ENCODE measurements at places on chromosomes 1 and 21.

- no peak for DNase-seq
These were observed 181.4 kb upstream of the DPT start for GRCh38 chr1:168910403-168910802.

GRCh38 chr1:236020359-236021219 is 44.3 kb downstream of the NID1 start:
- peak; percentile 46 for DNase-seq

- no peak for DNase-seq
These were observed 3.3 kb downstream of the MAPKAPK2 start for GRCh38 chr1:206687915-206688442.

- no peak for DNase-seq
These were observed 74.1 kb downstream of the VCAM1 start for GRCh38 chr1:100793659-100794058.

GRCh38 chr1:53622531-53622930 is 116.4 kb downstream of the GLIS1 start:
- DNase-seq = no peak

DNA sequence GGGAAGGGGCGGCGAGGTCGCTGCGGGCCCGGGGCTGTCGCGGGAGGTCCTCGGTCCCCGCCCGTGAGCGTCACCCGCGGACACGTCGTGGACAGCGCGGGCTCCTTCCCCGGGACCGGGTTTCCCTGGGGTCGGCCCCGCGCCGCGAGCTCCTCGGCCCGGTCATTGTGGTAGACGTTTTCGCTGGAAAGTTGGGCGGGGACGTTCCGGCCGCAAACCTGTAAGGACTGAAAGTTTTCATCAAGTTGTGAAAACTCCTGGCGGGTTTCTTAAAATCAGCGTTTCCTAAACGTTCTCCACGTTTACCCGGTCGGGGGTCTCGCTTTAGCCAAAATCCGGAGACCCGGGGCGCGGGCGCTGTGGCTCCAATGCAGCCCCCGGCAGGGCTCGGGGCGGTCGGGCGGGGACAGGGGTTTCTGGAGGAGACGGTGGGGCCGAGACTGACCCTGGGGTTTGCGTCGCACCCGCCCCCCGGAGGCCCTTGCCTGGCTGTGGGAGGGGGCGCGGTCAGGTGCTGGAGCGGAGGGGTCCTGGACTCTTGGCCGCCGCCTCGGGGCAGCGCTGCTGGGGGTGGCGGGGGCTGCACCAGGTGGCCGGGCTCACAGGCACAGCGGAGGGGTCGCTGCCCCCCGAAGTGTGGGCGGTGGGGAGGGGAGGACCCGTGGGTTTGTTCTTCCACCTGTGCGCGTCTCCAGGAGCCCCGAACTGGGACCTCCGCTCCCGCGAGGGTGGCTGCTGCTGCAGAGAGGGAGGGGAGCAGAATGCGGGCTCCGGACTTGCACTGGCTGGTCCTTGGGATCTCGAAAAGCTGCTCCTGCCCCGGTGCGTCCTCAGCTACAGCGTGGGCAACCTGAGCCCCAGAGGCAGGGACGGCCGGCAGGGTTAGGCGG is 827 bp downstream of the PRKCZ start:
- no peak for DNase-seq

GRCh38 chr21:34510148-34511142 is 1.6 kb downstream of the KCNE1 start:
- DNase-seq = peak; percentile 70

- DNase-seq = peak; percentile 80
These were observed 73.9 kb downstream of the CACHD1 start for GRCh38 chr1:64543831-64544230.

DNA sequence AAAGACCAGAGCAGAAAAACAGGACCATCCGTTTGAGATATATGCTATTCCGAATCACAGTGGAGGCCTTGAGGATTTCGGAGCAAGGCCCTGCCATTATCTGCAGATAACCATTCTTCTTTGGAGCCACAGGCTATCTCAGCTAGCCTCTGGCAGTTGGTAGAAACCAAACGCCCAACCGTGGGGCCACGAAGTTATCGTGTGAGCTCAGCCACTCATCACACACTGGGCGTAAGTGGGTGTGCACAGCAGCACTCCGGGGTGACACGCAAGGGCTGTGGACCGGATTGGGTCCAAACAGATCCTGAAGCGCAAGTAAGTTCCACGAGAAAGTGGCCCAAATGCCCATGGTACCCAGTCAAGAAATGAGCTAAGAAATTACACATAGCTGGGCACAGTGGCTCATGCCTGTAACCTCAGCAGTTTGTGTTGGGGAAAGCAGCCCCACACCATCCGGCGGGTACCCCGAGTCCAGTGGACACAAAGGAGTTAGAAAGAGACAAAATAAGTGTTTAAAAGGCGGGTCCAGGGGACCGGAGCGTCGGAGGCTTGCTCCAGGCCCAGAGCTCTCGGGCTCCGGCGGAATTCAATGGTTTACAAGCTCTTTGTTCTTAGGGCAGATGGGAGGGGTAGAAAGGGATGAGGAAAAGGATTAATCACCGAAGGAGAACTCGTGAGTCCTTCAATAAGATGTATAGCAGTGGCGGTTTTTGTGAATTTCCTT is 130.6 kb downstream of the LIPI start:
- no peak for DNase-seq

GRCh38 chr1:94746635-94747525 is 73.3 kb upstream of the SLC44A3 start:
- no peak for DNase-seq

DNA sequence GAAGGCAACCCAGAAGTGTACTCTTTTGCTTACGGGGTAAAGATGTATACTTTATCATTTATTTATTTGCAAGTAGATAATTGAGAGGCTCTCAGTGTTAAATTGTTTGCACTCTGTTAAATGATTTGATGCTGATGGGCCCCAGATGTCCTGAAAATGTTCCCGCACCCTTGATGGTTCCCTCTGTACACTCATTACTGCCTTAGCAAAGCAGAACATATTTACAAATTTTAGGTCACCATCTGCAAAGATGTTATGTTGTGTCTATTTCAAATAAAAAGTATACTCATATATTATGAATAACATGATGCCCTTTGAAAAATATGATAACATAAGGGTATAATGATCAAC is 240.5 kb upstream of the SNX7 start:
- DNase-seq = no peak

GRCh38 chr1:25074351-25075227 is 144.5 kb upstream of the RUNX3 start:
- no peak for DNase-seq

- no peak for DNase-seq
These were observed 99.5 kb upstream of the CSF3R start for GRCh38 chr1:36582066-36582755.

DNA sequence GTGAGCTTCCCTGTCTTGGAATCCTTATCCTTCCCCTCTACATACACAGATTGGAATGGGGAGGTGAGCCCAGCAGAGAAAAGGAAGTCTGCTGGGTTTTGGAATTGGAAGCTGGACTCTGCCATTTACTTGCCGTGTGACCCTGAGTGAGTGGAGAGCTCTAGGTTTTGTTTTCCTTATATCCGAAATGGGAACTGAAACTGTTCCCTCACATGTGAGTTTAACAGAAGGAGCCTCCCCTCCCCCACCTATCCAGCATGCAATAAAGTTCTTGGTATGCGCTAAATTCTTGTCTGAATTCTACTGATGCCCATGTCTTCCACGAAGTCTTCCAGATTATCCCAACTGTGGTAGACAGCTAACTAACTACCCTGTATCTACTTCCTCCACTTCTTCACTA is 58.7 kb downstream of the NENF start:
- no peak for DNase-seq

DNA sequence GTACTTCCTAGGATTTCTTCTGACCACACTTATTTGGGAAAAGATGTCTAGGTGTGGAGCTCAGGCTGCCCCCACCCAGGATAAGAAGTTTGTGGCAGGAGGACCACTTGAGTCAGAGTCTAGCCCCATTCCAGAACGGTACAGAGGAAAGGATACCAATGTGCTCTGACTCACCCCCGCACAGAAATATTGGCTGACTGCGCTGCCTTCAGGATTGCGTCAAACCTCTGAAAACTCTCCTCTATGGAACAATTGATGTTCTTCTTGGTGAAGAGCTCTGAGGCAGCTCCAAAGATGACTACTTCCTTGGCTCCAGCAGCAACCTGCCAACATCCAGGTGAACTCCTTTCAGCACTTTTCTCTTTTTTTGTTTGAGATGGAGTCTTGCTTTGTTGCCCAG is 11.2 kb downstream of the HMGCL start:
- no peak for DNase-seq

DNA sequence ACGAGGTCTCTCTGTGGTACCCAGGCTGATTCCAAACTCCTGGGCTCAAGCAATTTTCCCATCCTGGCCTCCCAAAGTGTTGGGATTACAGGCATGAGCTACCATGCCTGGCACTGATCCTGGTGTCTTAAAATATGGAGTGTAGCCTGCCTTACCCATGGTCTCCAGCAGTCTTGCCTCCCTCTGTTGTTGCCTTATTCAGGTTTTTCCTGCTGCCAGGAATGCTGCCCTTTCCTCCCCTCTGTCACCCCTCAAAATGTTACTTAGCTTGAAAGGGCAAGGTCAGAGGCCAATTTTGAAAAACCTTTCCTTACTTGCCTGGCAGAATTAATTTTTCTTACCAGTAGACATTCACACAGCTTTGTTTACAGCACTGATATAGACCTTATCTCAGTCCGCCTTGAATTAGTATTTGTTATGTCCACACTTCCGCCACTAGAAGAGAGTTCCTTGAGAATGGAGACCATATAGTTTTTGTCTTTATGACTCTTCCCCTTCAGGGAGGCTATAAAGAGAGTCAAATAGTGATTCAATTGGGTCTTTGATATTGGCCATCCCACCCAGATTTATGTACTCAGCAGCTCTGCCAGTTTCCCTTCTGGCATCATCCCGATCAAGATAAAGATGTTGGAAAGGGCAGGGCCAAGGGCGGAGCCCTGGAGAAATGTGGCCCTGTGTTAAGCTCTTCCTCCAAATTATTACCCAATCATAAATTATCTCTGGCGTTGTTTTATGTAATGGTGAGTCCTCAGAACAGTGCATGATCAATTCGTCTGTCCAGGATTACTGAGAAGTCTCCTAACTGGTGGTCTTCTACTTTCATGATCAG is 38.8 kb downstream of the C1orf21 start:
- no peak for DNase-seq

DNA sequence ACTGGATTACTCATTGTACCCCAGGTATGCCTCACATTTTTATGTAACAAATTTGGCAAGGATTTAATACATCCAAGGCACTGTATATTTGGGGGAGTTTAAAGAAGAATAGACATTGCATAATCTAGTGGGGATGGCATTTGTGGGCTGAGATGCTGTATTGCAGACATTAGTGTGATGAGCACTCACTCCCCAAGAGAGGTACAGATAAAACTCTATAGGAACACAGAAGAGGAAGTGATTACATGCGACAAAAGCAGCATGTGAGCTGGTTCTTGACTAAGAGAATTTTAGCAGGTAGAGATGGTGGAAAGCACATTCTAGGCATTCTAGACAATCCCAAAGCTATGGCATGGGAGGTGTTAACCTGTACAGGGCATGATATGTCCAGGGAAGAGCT is 24.2 kb upstream of the CDC14A start:
- DNase-seq = no peak

DNA sequence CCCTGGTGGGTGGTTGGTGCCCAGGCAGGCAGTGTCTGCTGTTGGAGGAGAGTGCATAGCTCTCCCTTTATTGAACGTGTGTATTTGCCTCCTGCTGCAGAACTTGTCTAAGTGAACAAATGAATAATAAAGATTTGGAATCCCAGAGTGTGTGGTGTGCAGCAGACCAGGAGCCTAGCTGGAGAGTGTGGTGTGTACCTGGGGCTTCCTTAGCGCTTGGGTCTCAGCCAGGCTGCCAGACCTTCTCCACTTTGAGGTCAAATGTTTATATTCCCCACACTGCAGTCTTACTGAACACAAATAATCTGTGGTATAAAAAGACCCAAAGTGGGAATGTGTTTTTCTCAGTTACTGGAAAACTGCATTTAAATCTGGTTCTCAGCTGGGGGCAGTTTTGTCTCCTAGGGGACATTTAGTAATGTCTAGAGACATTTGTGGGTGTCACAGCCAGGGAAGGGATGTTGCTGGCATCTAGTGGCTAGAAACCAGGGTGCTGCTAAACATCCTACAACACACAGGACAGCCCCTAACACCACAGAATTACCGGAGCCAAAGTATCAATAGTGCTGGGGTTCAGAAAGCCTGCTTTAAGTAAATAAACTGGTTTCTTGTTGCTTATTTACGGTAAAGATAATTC is 23.6 kb downstream of the SLC37A1 start:
- DNase-seq = no peak

DNA sequence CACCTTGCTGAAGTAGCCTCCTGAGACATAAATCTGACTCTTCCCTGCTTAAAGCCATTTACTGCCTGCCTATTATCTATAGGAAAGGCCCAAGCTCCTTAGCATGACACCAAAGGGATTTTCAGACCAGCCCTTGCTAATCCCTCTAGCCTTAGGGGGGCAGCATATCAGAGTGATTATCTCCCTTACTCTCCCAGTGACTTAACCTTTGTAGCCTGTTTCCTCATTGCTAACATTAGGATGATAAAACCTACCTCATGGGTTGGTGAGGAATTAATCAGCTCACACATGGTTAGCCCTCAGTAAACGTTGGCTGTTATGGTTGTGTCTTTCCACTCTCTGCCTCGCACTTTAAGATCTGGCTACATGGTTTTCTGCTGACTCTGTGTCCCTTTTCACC is 70.1 kb downstream of the ROR1 start:
- no peak for DNase-seq

DNA sequence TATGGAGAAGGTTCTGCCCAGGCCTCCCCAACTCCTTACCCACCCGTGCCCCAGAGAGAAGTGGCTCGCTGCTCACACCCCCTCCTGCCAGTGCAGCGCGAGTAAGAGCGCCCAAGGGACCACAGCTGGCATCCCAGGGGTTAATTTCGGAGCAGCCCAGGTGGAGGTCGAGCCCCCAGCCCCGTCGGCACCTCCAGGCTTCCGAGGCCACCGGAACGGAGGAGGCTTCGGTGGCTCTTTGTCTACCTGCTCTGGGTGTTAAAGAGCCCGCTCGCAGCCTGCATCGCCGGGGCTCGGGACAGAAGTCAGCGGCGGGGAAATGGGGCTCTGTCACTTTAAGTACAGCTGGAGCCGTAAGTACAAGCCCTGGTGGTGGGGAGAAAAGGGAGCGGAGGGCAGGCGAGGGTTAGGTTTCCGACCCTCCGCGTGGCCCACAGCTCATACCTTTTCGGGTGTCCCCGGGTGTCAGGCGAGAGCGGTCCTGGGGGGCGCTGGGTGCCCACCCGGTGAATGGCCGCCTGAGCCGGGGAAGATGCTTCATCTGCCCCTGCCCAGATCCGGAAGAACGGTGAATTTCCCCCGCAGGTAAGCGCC is 89.4 kb upstream of the IPO9 start:
- DNase-seq = peak; percentile 34

- DNase-seq = peak; percentile 11
These were observed 32.0 kb downstream of the VTCN1 start for GRCh38 chr1:117178756-117179155.

- DNase-seq = peak; percentile 89
These were observed 38.9 kb upstream of the C1orf185 start for GRCh38 chr1:51063121-51063520.

- DNase-seq = no peak
These were observed 51.8 kb downstream of the CD46 start for GRCh38 chr1:207803678-207804077.
